ENCODE measurements at places on chromosomes 1 and 21.

GRCh38 chr1:11912000-11912399, 14.2 kb downstream of the KIAA2013 start:
- no peak for DNase-seq

GRCh38 chr21:36135391-36136102, 668 bp downstream of the CBR3 start:
- peak; percentile 38 for DNase-seq

- no peak for DNase-seq
Measured at GRCh38 chr1:54498383-54499096, 49.5 kb upstream of the ACOT11 start.

GRCh38 chr1:20102875-20103274, 16.5 kb downstream of the PLA2G2D start:
- peak; percentile 38 for DNase-seq

DNA sequence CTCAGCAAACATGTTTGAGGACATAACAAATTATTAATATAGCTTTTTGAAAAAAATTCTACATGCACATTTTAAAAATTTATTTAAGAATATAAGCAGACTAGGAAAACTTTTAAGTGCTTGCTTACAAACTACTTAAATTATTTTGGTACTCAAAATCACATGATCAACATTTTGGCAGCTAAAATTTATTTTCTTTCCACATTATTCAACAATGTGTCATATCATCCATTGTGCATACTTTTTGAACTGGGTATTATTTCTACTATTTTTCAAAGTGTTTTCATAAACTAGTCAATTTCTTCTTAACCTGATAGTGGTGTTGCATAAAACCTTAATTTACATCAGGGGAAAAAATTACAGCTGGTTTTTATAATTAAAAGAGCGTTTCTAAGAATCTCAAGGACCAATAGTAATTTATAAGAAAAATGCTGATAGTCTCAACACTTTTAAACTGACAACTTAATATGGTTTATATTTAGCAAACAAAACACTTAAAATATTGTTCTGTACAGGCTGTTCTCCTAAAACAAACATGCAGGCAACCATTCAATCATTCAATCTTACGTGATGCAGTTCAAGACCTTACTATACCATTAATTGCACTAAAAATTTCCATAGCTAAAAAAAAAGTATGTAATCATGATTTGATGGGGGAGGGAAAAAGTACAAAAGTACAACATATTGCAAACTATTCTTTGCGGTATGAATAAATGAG, 105.0 kb downstream of the GPATCH2 start:
- no peak for DNase-seq

- DNase-seq = no peak
Measured at GRCh38 chr21:26049803-26050202, 120.8 kb downstream of the APP start.

- DNase-seq = peak; percentile 76
Measured at GRCh38 chr1:53896635-53897229, 2.7 kb downstream of the DIO1 start.

DNA sequence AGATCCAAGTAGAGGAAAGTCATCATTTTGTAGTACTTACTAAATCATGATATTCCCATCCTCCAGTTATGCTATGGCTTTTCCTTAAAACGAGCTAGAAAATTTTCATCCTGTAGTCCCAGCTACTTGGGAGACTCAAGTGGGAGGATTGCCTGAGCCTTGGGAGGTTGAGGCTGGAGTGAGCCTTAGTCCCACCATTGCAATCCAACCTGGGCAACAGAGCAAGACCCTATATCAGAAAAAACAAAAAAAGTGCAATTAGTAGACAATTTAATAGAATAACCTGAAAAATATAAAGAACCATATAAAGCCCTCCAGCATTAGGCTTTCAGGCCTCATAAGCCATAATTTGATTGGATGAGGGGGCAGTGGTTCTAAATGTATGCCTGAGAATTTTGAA, 6.8 kb downstream of the UCK2 start:
- no peak for DNase-seq

DNA sequence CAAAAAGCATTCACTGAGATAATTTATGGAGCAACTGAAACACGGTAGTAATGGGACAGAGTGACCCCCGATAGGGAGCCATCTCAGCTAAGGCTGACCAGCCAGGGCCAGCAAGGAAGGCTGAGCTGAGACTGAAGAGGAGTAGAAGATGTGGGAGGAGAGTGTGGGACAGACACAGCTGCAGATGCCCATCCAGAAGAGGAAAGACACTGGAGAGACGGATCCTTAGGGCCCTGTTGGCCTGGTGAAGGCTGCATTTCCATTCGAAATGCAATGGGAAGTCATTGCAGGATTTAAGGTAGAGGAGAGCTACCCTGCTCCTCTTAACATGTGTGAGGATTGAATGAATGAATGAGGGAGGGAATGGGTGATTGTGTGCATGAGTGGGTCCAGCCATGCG, 44.0 kb upstream of the LRP8 start:
- no peak for DNase-seq

DNA sequence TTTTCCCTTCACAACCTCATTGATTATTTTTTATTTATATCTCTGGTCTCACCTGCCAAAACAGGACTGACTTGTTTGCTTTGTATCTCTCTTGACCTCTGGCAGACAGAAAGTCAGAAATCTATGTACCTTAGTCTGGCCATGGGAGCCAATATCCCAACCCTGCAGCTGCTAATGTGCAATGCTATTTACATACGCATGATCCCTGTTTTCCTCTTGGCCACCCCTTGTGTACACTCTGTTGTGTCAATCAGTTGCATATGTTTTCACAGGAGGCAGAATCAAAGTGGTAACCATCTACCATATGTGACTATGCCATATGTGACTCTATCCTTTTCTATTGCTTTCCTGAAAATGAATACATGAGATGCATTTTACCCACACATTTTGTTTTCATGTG, 688.8 kb downstream of the PLA2G4A start:
- DNase-seq = no peak

GRCh38 chr1:87151500-87152421, 176.9 kb upstream of the LMO4 start:
- peak; percentile 46 for DNase-seq

- DNase-seq = no peak
Measured at GRCh38 chr1:64961923-64962322, 4.4 kb downstream of the JAK1 start.

DNA sequence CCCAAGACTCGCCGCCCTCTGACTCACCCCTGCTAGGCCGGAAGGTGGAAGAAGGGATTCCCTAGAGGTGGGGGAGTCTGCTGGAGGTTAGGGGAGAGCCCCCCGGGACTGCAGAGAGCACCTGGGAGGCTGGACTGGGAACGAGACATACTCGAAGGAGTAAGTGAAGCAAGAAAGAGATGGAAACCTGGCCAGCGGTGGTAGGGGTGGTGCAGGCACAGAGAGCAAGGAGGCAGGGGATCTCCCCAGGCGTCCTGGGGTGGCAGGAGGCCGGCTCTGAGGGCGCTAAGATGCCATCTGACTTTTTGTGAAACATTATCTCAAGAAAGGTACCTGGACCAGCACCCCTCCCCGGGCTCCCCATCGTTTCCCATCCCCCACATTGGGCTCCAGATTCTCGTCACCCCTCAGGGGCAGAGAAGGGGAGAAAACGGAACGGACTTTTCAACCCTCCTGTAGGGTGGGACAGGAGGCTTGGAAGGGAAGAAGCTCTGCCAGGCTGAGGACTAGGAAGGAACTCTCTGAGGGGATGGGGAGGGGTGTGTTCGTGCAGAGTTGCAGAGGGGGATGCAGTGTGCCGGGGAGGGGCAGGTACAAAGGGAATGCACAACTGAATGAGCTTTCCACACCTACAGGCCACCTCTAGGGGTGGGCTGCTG, 708 bp downstream of the CHRNB2 start:
- DNase-seq = no peak

GRCh38 chr1:85609976-85610375, 29.4 kb downstream of the CCN1 start:
- DNase-seq = peak; percentile 47

DNA sequence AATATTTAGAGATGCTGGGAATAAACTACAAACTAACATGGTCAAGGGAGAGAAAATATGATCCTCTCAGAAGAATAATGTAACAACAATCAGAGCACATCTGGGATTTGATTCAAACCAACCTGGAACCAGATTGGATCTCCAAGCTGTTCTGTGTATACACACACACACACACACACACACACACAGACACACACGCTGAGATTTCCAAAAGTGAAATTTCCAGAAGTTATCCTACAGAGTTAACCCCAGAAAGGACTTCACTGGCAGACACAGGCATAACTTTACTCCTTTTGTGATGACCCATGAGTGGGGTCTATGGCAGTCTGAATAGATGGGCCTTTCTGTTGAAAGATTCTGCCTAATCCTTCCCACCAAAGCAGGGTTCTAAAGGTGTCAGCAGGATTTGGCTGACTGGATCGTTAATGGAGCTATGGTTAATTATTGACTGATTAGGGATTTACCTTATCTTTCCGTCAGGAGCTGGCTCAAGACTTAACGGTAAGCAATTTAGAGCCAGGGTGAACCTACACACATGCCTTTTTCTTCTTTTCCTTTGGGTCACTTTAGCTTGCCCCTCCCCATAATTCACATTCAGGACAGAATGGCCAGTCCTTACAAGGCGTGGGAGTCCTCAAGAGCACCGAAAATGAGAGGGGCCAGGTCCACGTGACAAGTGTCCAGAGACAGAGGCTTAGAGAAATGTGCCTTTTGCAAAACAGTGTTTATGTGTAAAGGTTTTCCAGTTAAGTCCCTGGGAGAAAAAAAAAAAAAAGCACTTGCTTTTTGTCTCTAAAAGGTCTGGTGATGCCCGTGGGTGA, 10.9 kb upstream of the PROX1 start:
- DNase-seq = no peak

GRCh38 chr1:43706598-43707189, 642 bp upstream of the ST3GAL3 start:
- no peak for DNase-seq

DNA sequence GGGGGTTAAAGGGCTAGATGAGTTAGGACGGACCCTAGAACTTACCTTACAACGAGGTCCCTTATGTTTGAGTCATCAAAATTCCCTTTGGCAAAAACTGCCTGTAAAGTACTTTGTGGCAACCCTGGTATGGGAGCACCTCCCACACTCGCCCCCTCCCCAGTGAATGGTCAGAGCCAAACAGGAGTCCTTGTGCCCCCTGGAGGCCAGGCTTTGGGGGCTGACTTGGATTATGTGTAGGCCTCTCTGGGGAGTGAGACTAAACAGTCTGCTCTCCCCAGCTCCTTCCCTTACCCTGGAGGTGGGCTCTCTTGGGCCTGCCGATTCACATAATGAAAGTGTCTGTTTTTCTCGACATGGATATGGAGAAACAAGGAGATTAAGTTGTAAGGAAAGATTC, 81.2 kb downstream of the ADCY10 start:
- DNase-seq = no peak

GRCh38 chr1:89550995-89551394, 26.4 kb downstream of the LRRC8B start:
- no peak for DNase-seq

DNA sequence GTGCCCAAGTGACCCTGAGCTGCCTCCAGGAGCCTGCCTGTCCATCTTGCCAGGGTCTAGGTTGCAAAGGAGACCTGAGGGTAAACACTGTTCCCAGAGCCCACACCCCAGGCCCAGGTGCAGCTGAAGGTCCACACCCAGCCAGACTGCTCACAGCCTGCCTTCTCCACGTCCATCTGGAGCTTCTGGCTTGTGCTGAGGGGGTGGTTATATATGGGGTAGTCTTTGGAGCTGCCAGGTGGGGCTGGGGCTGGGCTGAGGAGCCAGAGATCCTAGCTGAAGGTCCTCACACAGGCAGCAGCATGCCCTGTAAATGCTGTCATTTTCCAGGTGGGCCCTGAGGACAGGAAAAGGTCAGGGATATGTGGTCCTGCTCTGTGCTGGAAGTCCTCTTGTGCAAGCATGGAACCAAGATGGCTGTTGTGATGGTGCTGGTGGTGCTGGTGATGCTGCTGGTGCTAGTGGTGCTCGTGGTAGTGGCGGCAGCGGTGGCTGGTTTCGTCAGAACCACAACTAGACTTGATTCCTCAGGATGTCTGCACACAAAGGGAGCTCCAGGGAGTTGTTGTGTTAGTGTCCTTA, 182.7 kb downstream of the MATN1 start:
- DNase-seq = no peak

- no peak for DNase-seq
Measured at GRCh38 chr1:232372841-232373440, 257.0 kb downstream of the SIPA1L2 start.

Data from kidney glomerular epithelial cell (primary cell).